ENCODE measurements at places on chromosomes 3 and 15.

- no peak for DNase-seq
Observed at GRCh38 chr3:43390255-43390588, 103.9 kb downstream of the SNRK start.

- DNase-seq: no peak
Observed at GRCh38 chr15:66221126-66221525, 32.4 kb downstream of the MEGF11 start.

- peak; percentile 55 for DNase-seq
Observed at GRCh38 chr3:46186471-46187340, 21.4 kb downstream of the CCR1 start.

DNA sequence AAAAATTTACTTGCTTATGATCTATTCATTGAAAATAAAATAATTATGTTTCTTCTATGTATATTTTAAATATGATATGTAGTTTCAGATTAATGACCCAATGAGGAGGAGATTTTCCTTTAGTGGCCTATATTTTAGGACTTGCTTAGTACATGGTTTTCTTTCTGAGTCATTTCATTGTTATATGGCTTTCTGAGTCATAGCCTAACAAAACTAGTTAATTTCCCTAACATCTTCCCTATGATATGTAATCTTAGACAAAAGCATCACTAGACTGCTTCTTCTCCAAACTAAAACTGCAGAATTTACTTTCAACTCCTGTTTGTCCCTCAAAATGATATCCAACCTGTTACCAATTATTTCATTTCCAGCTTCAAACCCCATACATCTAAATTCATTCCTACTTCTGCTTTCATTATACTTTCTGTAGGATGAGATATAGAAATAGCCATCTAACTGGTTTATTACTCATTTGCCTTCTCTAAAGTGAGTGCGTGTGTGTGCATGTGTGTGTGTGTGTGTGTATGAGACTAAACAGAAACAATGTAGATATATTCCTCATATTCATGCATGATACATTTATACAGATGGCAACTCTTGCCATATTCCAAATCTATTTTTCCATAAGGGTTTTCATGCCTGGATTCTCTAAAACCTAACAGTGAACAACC, 915.0 kb upstream of the GBE1 start:
- no peak for DNase-seq

DNA sequence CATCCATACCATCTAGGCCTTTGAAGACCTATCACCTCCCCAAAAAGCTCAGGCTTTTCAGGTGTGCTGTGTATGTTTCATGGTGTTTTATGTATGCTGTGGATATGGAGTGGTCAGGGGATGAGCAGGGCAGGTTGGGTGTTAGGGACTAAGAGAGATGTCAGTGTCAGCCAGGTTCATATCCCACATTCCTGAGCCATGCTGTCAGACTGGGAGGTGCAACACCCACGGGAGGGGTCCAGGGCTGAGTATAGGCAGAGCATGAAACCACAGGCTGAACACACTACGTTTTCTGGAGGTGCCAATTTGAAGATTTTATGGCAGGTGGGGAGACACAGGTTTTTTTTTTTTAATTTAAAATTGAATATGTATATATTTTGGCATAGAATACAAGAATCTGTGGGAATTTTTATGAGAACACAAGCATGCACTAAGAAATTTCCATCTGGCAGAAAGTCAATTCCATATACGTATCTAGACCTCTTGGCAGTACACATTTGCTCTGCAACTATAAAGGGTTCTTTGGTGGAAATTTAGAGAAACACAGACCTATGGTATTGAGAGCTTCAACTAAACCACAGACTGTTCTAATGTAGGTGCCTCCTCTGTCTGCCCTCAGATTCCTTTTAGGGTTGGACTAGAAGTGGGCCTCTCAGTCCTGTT, 101.9 kb upstream of the RNU6-1 start:
- no peak for DNase-seq

- DNase-seq: no peak
Observed at GRCh38 chr3:46228260-46229242, 13.7 kb upstream of the CCR3 start.

GRCh38 chr3:193378706-193379105, at the start of gene ATP13A5:
Gene ATP13A5, minus strand, starts transcription at chr3:193378753. Its CDS starts 28 bp downstream, at chr3:193378725.
- no peak for DNase-seq

GRCh38 chr3:14118400-14119381, 6.0 kb downstream of the CHCHD4 start:
- DNase-seq: no peak

DNA sequence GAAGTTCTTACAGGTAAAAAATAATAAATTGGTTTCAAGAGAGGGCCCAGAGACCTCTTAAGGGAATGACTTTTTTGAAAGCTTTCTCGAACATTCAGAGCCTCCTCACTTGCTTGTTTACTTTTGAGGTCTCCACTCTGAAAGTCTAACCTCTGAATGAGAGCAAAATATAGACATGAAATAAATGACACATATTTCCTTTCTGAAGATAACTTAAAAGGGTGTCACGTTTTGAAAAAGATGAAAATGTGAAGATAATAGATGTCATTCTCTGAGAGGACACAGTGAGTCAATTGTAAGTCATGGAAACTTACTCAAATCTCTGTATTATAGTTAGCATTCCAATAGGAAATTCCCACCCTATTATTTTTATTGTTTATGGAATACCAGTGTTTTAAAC, 44.6 kb downstream of the HACD2 start:
- no peak for DNase-seq

DNA sequence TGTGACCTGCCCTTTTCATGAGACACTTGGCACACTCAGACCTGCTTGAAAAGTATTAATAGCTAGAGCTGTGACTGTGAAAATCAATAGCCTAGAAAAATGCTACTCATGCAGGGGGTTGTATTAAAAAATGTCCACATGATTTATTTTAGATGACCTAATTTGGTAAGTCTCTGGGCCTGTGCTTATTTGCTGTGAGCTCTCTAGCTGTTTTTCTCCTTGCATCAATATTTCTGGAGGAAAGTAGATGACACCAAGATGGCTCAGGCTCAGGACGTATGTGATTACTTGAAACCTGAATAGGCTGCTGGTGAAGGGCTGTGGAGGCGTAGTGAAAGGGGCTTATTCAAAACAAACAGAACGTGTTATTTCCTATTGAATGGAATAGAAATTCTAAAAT, 29.5 kb downstream of the KCNAB1 start:
- no peak for DNase-seq

DNA sequence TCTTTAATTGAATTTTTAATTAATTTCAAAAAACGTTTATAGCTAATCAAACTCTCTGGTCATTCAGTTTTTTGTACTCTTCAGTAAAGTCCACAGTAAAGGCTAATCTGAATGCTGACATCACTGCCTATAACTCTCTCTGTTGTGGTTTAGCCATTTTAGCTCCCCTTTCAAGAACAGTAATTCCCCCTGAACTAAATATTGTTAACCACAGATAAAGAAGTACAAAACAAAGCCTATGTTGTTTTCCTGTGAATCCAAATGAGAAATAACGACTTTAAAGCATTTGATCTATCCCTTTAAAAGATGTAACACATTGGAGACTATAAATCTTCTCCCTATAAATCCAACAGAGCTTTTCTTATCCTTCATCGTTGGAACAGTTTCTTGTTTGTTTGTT, 94.2 kb downstream of the ZBTB20 start:
- no peak for DNase-seq

GRCh38 chr3:8972639-8973038, 9.4 kb upstream of the RAD18 start:
- no peak for DNase-seq

DNA sequence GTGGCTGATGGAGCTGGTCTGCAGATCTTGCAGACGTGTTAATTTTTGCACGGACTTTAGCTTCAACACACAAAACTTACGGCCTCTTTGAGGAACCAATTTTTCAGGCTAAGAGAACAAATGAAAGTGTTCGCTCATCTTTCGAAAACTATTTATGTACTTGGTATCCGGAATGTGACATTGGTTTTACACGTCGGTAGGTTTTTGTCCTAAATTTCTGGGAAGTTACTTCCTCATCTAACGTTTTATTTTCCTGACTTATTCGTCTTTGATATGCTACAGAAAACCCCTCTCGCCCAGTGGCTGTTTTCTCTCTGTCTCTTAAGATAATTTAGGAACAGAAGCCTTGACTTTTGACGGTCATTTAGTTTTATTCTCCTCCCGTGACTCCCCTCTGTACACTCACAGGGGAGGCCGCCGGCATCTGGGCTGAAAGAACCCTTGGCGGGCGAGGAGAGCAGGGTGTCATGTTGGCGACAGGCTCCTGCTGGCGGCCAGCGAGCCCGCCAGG, 834 bp upstream of the GREM1 start:
- no peak for DNase-seq

DNA sequence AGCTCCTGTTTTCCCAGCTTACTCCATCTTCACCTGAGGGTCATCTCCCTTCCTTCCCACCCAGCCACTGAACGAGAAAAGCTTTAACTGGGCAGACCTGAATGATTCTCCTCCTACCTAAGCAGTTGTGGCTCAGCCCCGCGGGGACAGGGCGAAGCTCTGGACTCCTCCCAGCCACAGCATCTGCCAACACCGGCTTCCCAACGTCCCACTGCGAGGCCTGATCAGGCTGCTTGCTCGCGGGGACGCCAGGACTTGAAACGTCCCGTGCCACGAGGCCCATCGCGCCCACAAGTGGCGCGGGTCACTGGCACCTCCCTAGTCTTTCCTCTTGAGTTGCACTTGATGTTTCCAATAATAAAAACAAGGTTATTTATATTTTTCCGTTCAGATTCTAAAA, at the start of gene SPATA16:
Gene SPATA16, minus strand, starts transcription at position 250 of the 400 bp plus-strand sequence. CDS start 23,504 bp downstream, outside the sequence.
- no peak for DNase-seq

DNA sequence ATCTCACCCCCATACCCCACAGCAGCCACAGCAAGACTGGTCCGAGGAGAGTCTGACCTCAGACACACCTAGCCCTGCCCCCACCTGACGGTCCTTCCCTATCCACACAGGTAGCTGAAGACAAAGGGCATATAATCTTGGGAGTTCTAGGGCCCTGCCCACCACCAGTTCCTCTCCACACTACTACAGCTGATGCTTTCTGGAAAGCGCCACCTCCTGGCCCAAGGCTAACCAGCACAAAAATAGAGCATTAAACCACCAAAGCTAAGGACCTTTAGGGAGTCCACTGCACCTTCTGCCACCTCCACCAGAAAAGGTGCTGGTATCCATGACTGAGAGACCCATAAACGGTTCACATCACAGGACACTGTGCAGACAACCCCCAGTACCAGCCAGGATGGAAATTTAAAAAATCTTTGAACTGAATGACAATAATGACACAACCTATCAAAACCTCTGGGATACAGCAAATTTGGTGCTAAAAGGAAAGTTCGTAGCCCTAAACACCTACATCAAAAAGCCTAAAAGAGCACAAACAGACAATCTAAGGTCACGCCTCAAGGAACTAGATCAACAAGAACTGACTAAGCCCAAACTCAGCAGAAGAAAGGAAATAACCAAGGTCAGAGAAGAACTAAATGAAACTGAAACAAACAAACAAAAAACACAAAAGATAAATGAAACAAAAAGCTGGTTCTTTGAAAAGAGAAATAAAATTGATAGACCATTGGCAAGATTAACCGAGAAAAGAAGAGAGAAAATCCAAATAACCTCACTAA, 122.1 kb upstream of the TPRG1 start:
- DNase-seq: no peak

DNA sequence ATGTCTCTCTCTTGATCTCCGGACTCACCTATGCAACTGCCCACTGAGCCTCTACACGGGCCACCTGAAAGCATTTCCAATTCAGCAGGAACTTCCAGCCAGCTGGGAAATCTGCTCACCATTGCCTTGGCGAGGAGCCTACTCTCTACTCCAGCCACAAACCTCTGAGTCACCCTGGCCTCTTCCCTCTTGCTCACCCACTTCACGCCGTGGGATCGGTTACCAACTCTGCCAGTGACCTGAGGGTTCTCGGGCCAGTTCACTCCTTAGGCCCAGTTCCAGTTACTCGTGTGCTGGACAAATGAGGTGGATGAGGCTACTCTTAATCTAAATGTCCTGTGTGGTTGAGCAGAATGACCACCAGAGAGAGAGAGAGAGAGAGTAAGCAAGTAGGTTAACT, 70.1 kb downstream of the CEMIP start:
- peak; percentile 31 for DNase-seq

GRCh38 chr3:113712129-113712528, 15.7 kb upstream of the USF3 start:
- DNase-seq: no peak

- DNase-seq: no peak
Observed at GRCh38 chr3:188627652-188628051, 473.7 kb downstream of the LPP start.
